Activated CD8-positive, alpha-beta memory T cell treated with anti-CD3 and anti-CD28 coated beads, Interleukin-2, amount 10 ng/mL, durations not matched to agents 7 days and 5 days (primary cell): ENCODE measurements at places on chromosomes 7 and 10. TPM values are rescaled to one million over a fixed set of nuclear protein-coding genes. Genes with fewer than 3 reads are reported as not detected.

DNA sequence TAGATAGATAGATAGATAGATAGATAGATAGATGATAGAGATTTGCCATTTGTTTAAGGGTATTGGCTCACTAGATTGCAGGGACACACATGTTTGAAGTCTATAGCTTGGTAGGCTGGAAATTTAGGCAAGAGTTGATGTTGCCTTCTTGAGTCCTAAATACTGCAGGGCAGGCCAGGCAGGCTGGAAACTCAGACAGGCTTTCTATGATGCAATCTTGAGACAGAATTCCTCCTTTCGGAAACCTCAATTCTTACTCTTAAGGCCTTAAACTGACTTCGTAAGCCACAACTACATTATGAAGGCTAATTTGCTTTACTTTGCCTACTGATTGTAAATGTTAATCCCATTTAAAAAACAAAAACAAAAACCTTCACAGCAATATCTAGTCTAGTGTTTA is 322.9 kb upstream of the AKR1E2 start:
- no peaks in the 10 kb centered on the region for H3K36me3 ChIP-seq
- no peaks in the 10 kb centered on the region for H3K4me1 ChIP-seq
- no peak overlapping the region for H3K27ac ChIP-seq
- no peak overlapping the region for H3K4me3 ChIP-seq
- no peak for DNase-seq

The EBLN1 gene
- not detected for total RNA-seq

DNA sequence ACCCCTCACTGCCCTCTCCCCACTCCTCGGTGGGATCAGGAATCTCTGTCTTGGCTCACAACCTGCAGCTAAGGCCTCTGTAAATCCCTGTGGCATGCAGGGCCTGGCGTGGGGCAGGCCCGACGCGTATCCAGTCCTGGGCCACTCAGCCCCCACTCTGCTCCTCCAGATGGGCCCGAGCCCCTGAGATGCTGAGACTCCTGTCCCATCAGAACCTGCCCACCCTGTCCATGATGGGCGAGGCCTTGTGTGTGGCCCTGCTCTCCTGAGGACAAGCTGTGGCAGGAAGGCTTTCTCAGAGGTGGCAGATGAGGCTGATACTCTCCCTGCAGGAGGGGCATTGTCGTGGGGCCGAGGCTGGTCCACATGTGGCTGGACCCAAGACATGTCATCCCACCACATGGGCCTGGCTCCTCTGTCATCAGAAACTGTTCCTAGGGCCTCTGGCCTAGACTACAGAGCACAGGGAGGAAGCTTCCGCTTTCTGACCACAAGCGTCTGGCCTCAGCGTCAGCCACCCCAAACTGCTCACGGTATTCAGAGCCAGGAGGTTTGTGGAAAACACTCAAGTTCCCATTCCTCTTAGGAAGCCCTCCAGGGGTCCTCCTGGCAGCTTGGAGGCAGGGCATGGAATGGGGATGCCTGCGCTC is 6.0 kb downstream of the ALOX5 start:
- peaks cover 22% of the 10 kb centered on the region for H3K27me3 ChIP-seq
- DNase-seq: no peak
- H3K27ac ChIP-seq: no peak overlapping the region

GRCh38 chr7:1307828-1308227 is 75.2 kb downstream of the UNCX start:
- DNase-seq: no peak
- no peaks in the 10 kb centered on the region for H3K4me1 ChIP-seq
- no peak overlapping the region for H3K27ac ChIP-seq
- no peaks in the 10 kb centered on the region for H3K27me3 ChIP-seq
- no peak overlapping the region for H3K4me3 ChIP-seq

DNA sequence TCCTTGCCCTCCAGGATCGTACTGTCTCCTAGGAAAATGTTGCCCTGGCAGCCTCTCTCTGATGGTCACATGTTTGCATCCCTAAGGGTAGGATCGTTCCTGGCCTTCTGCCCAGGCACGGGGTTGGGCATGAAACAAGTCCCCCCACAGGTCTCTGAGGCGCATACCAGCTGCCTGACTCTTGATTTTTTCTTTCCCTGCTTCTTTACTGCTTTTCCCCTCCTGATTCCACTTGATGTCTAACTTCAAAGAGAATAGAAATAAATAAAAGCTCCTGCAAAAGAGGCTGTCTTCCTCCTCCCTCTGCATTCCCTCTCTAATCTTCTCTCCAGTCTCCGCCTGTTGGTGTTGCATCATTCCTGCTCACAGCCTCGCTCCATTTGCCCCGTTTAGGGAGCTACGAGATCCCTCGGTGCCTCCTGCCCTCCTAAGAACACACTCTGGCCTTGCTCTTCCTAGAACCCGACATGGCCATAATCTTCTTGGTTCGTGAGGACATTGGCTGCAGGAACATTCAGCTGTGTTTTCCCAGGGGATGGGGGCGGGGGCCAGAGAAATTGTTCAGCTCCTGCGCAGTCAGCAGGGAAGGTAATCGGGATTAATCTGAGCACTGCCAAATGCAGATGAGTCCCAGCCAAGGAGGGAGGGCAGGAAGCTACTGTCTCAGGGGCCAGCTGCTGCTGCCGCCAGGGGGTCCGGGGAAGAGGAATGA is 26.0 kb downstream of the LEP start:
- H3K27ac ChIP-seq: no peak overlapping the region
- H3K36me3 ChIP-seq: no peaks in the 10 kb centered on the region
- no peak overlapping the region for H3K4me3 ChIP-seq
